ENCODE measurements at places on chromosomes 3 and 15.

DNA sequence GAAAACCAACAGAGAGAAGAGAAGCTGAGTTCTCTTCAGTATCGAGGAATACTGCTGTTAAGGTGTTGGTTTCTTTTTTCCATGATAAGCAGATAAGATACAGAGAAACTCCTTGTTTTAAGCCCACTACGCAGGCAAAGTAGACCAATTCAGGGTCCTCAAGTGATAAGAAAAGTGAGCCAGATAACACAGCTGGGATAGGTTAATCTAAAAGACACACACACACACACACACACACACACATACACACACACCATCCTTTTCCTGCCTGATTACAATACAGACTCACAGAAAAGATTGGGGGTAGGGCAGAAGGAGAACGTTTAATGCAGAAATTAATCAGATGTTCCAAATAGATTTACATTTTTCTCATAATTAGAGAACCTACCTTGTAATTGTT is 6.5 kb upstream of the PHLDB2 start:
- no peak for DNase-seq

DNA sequence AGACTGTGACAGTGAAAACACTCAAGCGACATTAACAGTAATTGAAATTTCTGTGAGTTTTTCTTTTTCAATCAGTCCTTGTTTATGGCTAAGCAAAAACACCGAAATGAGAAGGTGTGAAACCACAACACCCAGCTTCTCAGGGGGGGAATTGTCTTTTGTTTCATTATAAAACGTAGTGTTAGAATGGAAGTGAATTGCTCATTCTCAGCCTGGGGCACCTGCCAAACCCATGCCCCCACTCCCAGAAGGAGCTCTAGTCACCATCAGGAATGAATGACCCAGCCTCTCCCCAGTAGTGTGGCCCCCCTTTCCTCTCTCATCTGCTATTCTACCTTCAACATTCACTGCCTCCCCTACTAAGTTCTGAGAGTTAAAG is 185.8 kb upstream of the CFAP20DC start:
- DNase-seq: no peak

GRCh38 chr3:196423044-196423781 is 9.0 kb downstream of the UBXN7 start:
- no peak for DNase-seq

- DNase-seq: no peak
Measured at GRCh38 chr3:51396401-51396800, 5.3 kb downstream of the RBM15B start.

GRCh38 chr3:115548611-115549010 is 74.7 kb upstream of the GAP43 start:
- no peak for DNase-seq
